AG10803 (cell line): ENCODE measurements at places on chromosomes 2 and 18.
A peak's percentile ranks its signal among the peaks of the same experiment; 100 is the strongest.

- DNase-seq, result no peak
Observed at GRCh38 chr2:104430359-104430740, 423.6 kb upstream of the POU3F3 start.

DNA sequence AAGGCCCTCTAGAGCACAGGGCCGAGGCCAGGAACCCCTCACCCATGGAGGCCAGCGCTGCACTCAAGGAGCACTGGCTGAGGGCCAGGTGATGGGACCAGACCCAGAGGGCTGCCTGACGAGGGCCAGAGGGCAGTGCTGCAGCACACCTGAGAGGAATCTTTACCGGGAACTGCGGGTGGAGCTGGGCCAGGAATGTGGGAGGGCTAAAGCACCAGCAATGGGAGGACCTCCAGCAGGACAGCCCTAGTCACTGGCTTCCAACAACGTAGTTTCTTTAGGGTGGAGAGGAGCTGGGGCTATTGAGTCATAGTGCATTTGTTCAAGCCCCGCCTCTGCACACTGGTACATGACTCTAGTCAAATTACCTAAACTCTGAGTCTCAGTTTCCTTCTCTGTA, 143.4 kb downstream of the TMEM17 start:
- DNase-seq, result no peak

GRCh38 chr2:160432633-160433032, 61.0 kb downstream of the RBMS1 start:
- peak; percentile 73 for DNase-seq

DNA sequence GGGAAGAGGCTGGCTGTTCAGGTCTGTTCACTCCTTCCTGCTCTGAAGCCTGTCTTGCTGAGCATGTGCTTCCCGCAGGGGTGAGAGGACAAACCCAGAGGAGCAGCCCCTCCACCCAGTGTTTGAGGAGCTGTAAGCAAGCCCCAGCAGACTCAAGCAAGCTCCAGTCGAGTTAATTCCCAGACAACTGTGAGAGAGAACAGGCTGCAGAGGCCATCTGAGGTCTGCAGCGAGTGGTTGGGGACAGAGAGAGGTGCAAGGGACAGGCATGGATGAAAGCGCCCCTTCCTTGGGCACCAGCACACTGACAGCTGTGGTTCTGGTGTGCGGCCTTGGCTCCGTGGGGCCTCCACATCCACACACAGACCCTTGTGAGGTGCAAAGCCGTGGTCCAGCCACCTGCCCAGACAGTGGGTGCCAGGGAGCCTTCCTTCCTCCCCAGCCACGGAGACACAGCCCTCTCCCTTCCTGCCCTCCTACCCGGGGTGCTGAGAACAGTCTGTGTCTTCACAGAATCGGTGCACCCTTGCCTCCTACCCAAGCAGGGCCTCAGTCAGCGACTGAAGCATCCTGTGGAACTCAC, 36.2 kb downstream of the MAL start:
- DNase-seq, result no peak

DNA sequence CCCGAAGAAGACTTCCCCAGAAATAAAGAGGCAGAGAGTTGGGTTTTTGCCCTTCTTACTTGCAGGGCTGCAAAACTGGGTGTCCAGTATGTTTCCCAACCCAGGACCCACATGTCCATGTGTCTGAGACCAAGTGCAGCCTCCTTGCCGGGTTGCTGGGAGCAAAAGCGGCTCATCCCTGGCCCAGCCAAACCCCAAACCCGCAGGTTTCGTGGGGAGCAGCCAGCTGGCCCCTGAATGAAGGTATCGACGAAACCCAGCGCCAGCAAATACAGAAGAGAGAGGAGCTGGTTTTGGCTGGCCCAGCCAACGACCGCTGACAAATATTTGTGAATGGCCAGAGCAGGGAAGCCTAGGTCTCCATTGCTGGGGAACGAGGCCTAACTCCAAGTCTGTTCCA, 197.1 kb downstream of the SMAD7 start:
- DNase-seq, result no peak

GRCh38 chr2:40115348-40115747, 336.3 kb upstream of the THUMPD2 start:
- DNase-seq, result no peak

GRCh38 chr2:198973785-198974184, 484.0 kb downstream of the SATB2 start:
- no peak for DNase-seq

- DNase-seq, result no peak
Observed at GRCh38 chr2:119546447-119546767, 2.2 kb downstream of the CFAP221 start.

GRCh38 chr2:100529900-100530299, 32.9 kb upstream of the PDCL3 start:
- DNase-seq, result no peak

- peak; percentile 85 for DNase-seq
Observed at GRCh38 chr18:3463051-3463450, 13.1 kb downstream of the TGIF1 start.

DNA sequence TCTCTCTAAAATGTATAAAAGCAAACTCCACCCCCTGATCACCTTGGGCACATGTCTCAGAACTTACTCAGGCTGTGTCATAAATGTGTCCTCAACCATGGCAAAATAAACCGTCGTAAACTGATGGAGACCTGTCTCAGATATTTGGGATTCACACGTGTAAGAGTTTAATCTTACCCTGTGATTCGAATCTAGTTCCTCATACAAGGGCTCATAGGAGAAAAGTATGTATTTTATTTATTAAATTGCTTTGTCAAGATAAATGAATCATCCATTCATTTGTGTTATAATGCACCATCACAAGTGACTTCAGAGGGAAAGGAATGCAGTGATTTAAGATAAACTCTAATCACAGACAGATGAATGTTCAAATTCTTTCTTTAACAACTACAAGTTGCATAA, 712.5 kb upstream of the LRATD1 start:
- no peak for DNase-seq

DNA sequence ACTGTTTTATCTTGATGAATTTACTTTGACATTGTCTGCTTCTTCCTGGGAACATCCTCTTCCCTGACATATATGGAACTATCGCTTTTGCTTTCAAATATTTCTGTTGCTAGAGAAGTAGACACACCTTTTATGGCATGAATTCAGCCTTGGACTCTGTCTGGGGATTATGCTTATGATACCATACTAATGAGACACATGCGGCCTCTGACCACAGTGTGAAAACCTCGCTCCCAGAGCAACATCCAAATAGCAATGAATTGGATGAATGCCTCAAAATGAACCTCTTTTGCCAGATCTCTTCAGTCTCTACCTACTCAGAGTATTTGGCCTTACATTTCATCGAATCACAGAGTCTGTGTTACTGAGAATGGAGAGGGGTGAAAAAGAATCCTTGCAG, 70.9 kb downstream of the PIEZO2 start:
- DNase-seq, result peak; percentile 15

DNA sequence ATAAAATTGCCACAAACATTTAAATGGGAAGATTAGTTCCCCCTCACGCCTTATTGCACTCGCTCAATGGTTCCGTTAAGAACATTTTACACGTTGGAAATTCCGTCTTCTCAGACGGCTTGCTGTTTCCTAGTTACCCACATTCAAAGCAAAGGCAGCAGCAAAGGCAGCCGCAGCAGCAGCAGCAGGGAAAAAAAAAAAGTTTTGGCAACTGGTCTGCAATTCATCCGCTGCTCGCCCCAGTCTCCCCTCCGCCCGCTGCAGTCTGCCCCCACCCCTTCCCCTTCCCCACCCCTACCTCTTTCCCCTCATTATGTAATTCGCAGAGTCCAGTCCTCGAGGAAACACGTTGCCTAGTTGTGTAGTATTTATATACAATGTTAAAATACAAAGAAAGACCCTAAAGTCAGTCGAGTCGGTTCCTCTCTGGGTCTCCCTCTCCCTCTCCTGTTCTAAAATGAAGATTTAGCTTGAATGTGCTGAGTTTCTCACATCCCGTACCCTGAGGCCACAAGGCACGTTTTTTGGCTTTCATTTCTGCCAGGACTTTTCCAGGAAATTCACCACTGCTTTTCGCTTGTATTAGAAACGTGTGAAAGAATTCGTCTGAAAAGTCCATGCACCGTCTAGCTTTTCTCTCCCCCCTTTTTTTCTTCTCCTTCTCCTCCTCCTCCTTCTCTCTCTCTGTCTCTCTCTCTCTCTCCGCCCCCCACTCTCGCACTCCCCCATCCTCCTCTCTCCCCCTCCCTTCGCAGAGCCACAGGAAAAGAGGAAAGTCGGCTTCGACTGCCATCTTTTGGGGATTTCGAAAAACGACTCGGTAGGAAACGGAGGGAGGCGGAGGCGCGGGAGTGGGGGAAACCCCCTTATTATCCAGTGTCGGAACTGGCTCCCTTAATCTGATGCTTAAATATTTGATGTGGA, 140.0 kb downstream of the MEIS1 start:
- DNase-seq, result peak; percentile 80

- DNase-seq, result no peak
Observed at GRCh38 chr2:177682836-177683660, 290.5 kb downstream of the AGPS start.

DNA sequence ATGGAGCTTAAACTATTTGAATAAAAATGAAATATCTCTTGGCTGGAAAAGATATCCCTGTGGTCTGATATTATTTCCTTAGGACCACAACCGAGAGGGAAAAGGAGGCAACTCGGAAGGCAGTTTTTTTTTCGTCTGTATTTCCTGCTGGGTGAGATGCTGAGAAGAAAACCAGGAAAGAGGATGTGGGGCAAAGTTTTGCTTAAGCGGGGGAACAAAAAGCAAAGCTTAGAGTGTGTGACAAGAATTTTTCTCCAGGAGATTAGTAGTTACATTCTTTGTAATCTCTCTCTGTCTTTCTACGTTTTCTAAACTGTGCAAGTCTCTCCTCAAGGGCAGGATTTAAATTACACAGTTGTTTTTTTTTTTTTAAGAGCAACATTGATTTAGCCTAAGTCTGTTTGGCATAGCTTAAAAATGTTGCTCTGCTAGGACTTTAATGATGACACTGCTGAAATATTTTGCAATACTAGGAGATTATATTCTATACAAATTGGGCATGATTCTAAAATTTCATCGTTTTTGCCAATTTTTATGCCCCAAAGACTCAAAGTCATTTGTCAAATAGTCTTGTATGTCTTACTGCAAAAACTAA, 258.5 kb downstream of the KCNS3 start:
- DNase-seq, result peak; percentile 12

GRCh38 chr2:99348173-99348572, 11.0 kb downstream of the EIF5B start:
- DNase-seq, result no peak

DNA sequence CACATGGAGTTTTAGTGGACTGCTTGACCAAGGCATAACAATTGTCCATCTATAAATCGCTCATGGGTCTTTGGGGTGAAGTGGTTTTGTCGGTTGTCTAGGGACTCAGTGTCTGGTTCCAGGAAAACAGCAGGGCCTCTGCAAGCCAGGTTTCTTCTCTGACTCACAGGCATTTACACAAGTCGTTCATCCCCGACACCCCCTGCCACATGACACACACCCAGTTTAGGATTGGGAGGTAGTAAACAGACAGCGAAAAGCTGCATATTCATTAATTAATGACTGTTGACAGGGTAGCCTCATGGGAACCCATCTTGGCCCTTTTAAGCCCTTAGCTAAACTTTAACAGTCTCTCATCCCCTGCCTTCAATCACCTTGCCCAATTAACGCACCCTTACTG, 194.8 kb upstream of the ACVR2A start:
- DNase-seq, result no peak

GRCh38 chr2:68653034-68653433, 9.7 kb downstream of the PROKR1 start:
- no peak for DNase-seq

DNA sequence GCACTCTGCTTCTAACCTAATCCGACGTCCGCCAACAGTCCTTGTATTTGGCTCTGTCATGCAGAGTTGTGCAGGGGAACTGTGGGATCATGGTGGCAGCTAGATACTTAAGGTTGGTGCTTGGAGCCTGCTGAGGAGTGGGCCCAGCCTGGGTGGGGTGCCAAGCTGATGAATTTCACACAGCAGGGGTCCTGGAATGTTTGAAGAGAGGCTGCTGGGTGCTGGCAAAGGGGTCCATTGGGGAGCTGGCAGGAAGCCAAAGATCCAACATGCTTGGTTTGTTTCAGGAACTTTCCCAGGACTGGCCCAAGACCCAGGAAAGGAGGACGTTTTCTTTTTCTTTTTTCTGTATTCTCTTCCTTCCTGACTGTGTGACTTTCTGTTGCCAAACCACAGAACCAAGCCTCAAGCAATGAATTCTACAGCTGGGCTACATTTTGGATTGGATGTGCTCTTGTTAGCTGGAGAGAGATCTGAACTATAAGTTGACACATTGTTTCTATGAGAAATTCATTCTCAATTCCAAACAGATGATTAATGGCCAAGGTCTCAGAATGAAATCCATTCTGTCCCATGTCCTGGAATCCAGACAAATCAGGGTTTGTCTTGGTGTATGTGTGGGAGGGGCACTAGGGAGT, 49.9 kb downstream of the DHRS9 start:
- no peak for DNase-seq

DNA sequence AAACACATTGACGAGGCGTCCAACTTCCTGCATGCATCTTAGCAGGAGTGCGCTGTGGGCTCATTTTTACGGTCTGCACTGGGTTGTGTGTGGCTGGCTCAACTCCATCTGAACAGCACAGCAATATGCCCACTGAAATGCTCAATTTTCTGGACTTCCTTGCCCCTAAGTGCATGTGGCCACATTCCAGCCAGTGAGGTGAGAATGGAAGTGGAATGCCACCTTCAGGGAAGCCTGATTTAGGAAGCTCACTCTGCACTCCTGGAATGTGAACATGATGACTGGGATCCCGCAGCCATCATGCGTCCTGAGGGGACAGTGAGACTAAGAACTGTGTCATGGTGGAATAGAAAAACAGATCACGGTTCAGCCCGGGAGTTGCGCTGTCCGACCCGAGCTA, 76.2 kb downstream of the PSMG2 start:
- DNase-seq, result no peak

GRCh38 chr2:237724811-237725478, 73.6 kb upstream of the RBM44 start:
- no peak for DNase-seq

DNA sequence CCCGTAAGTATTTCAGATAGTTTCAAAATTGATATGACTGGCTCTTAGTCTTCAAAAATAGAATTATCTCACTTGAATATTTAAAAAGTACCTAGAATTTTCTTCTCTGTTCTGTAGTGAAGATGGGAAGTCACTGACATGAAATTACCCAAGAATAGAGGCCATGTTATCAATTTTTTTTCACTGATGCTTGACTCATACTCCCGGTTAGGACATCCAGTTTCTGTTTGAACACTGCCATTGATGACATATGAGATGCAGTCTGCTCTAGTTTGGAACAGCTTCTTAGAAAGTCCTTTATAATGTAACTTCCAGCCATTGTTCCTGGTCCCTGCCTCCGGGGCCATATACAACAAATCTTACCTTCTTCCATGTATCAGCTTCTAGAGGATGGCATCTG, 26.0 kb downstream of the MAP3K20 start:
- peak; percentile 48 for DNase-seq

- DNase-seq, result no peak
Observed at GRCh38 chr18:63443829-63444228, 21.6 kb upstream of the VPS4B start.

DNA sequence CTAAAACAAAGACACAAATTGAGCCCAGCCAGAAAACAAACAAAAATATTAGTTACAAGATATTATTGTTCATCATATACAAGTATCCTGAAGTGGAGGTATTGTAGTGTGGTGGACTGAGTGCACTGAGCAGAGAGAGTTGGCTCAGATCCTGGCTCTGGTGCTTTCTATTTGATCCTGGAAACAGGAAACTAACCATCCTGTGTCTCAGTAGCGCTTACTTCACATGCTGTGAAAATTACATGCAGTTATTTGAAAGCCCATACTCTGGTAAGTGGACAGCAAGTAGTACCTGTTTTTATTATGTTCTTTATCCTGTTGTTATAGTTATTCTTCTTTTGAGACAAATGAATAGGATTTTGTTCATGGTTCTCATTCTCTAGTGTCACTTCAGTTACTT, 84.3 kb upstream of the CRIM1 start:
- DNase-seq, result no peak

- no peak for DNase-seq
Observed at GRCh38 chr2:158486970-158487325, 30.2 kb downstream of the PKP4 start.
